ELR (cell line): ENCODE measurements at places on chromosomes 16 and 17.

DNA sequence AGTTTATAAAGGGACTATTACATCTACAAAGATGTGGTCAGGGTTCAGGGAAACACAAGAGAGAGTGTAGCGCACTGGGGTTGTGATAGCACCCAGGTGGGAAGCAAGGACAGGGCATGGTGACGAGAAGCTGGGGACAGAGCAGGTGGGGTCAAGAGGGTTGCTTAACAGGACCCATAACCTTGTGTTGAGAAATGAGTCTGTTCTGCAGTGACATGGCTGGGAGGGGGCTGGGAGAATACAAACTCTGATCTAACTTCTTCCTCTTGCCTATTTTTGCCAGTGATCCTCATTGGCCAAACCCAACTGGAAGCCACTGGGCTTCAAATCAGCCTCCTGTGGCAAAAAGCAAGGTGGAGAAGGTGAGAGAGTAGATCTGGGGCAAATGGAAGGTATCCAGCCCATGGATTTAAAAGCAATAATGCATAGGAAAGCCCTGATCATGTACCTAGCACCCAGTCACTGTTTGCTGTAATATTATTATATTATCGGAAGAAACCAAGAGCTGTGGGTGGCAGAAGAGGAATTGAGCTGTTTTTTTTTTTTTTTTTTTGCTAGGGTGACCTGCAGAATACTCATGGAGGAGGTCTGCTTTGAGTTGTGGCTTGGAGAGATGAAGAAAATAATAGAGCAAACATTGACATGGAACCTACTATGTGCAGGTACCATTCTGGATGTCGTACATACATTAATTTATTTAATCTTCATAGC lies 76.9 kb upstream of the ZFHX3 start:
- DNase-seq: no peak

DNA sequence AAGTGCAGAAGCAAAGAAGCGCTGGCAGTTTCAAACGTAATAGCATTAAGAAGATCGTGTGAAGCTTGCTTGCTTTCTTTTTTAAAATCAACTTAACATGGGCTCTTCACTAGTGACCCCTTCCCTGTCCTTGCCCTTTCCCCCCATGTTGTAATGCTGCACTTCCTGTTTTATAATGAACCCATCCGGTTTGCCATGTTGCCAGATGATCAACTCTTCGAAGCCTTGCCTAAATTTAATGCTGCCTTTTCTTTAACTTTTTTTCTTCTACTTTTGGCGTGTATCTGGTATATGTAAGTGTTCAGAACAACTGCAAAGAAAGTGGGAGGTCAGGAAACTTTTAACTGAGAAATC lies 17.4 kb upstream of the RAB11FIP4 start:
- DNase-seq: no peak

GRCh38 chr17:81534157-81535006 lies 6.2 kb downstream of the FSCN2 start:
- peak; percentile 39 for DNase-seq

DNA sequence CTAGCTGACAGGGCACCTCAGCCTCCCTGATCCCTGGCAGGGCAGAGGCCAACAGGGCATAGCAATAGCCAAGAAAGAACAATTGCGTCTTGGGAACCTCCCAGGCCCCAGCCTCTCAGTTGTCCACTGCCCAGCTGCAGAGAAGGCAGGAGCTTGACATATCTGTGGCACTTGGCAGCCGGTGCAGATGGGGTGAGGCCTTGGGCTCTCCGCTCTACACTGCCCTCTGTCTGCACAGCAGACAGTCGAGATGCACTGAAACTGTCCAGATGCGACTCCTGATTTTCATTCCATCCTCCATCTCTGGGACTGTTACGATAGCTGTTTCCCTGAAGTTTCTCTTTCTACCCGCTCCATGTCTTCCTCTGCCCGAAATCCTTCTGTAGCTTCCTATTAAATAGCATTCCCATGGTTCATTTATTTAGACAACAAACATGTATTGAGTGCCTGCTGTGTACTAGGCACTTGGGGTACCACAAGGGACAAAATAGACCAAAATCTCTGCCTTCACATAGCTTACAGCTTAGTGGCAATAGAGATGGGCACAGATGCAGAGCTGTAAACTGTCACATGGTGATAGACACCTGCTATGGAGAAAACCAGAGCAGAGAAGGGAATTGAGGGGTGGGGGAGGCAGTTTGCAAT lies 3.3 kb downstream of the POLR3E start:
- peak; percentile 55 for DNase-seq

GRCh38 chr16:53643474-53643873 lies 60.2 kb downstream of the RPGRIP1L start:
- DNase-seq: no peak

DNA sequence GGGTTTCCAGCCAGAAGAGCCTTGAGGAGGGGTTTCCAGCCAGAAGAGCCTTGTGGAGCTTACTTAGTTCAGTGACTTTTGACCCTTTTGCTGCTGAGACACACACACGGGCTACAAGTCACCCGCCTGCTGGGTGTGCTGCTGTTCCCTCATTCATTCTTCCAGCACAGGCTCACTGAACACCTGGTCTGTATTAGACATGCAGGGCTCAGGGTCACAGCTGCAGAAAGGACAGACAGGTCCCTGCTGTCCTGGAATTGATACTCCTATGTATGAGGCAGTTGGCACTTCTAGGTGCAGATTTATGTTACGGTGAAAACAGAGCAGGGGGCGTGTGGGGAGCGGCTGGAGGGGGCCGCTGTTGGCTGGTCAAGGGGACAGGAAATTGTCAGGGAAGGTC lies 6.8 kb downstream of the CACNG4 start:
- no peak for DNase-seq

DNA sequence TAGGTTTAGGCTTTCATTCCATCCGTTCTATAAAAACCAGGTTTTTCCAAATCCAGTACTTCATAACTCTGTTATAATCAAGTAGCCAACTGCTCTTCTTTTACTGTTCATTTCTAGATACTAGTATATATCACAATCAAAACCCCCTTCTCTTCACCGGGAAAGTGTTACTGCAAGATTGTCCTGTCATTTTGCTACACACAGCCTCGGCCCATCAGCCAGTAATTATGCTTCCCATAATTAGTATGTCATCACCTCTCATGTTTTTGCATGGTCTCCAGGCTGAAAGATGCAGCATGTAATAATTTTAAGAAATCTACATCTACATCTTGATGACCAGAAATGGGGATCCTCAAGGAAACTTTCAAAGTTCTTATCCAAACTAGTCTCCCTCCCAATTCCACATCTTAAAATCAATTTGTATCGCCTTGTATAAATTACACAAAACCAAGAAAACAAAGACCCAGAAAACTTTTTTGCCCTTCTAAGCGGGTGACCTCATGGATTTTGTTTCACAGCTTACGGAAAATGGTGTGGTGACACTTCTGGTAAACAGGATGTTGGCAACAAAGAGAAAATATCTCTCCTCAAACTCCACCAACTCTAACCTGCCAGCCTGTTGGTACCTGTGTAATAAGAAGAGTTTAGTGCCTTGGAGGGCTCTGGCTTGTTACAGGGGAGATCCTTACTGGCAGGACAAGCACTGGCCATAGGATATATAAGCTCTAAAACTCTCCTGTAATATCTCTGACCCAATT lies 9.3 kb downstream of the TACO1 start:
- no peak for DNase-seq

- DNase-seq: peak; percentile 96
These were observed 134.2 kb downstream of the MGAT5B start for GRCh38 chr17:77002103-77003045.

DNA sequence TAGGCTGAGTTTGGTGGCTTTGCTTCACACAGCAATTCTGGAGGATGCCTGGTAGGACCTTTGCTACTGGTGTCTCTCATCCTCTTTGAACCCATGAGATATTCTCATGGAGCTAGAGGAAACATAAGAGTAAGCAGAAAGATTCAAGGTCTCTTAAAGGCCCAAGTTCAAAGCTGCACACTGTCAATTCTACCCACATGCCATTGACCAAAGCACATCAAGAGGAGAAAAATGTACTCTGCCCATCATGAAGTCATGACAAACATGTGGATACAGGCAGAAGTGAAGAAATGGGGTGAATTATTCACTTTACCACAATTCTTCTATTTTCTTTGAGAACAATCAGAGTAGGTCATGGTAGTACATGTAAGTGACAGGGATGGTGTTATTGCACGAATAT lies 13.1 kb downstream of the SKA2 start:
- no peak for DNase-seq

GRCh38 chr17:2905269-2905668 lies 109.0 kb downstream of the RAP1GAP2 start:
- no peak for DNase-seq

- peak; percentile 63 for DNase-seq
These were observed 791 bp upstream of the SUPT4H1 start for GRCh38 chr17:58352596-58353388.

DNA sequence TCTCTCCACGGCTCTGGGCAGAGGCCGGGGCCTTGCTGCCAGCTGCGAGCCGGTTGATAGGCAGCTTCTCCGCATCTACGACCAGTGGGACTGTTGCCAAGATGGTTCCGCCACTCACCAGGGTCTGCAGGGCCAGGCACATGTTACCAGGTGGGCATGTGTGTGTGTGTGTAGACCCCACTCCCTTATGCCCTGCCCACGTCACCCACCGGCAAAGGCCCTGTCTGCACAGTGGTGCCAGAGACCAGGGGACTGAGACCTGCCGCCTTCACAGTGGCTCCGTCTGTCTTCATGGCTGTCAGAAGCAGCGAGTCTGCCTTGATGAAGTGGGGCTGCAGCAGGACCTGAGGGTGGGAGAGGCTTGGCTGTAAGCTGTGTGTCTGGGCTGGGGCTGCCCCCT lies 17.7 kb downstream of the SREBF1 start:
- no peak for DNase-seq

DNA sequence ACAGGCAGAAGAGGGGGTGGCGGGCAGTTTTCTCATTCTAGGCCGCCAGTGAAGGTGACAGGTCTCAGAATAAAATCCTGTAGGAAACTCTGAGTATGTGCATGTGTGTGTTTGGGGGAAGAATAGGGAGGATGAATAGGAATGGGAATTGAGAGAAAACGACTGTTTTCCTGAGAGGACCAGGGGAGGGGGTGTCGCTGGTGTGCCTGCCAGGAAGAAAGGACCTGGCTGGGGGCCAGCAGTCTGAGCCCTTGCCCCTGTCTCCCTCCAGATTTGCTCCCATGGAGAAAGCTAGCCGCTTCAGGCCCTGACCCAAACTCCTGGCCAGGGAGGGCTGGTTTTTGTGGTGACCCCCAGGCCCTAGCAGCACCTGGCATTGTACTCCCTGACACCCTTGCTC lies 14.4 kb downstream of the C17orf50 start:
- no peak for DNase-seq

GRCh38 chr16:381789-382717 lies at the start of gene PGAP6:
Gene PGAP6 (minus strand): TSS chr16:381978. CDS start chr16:381821, 157 bp downstream.
- DNase-seq: peak; percentile 68

GRCh38 chr16:66267292-66268014 lies 99.0 kb upstream of the CDH5 start:
- DNase-seq: no peak

- DNase-seq: no peak
These were observed 14.7 kb downstream of the HIGD1B start for GRCh38 chr17:44862278-44862914.

DNA sequence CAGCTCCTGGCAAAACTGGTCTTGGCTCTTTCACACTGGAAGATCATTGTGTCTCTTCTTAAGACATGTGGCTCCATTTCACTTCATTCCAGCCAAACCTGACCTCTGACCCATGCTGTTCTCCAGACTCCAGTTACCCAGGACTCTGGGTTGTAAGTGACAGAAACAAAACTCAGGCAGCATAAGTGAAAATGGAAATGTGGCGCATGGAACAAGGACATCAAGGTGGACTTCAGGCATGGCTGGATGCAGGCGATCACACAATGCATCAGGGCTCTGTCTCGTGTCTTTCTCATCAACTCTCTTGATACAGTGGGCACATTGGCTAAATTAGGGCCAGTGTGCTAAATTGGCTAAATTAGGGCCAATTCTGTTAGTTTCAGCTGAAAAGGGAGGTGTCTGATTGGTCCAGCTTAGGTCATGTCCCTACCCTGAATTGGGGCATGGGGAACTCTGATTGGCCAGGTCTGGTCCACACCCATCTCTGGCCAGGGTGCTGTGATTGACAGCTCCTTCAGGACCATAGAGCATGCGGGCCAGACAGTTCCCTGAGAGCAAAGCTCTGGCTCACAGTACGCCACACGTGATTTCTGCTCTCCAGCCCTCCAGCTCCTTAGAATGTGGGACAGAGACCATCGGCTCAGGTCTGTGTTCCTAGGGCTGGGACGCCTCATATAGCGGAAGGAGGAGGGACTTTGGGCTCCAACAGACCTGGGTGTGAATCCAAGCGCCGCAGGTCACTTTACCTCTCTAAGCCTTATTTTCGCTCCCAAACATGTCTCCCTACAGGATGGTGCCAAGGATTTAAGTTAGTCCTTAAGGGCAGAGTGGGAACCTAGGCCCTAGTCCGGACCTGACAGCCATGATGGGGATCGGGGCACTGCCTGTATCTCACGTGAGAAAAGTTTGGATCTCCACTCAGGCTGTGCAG lies 17.5 kb downstream of the SOCS1 start:
- no peak for DNase-seq

DNA sequence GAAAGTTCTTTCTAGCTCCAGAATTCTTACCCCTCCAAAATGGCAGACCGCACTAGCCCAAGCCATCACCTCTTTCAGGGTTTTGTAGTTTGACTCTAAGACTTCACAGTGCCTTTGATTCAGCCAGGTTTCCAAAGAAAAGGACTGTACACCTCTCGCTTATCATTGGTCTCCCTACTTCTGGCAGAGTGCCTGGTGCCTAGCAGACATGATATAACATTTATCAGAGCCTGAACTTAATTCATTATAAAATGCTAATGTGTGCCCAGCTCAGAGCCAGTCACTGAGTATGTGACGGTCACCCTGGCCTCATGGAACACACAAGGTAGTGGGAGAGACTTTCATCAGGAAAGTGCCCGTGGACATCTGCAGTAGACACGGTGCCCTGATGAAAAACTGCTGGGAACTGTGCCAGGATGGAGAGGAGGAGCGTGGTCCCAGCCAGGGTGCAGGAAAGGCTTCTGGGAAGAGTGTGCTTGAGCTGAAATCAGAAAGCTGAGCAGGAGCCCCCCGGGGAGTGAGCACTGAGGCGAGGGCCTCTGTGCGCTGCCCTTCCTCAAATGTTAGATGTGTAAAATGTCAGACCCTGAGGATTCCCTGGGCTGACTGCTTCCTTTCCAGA lies 34.3 kb upstream of the LGALS9 start:
- DNase-seq: no peak

- DNase-seq: no peak
These were observed 5.7 kb downstream of the C16orf86 start for GRCh38 chr16:67672306-67672705.

- DNase-seq: no peak
These were observed 32.9 kb downstream of the BAHCC1 start for GRCh38 chr17:81428121-81428515.

- DNase-seq: no peak
These were observed 2.7 kb downstream of the CCL8 start for GRCh38 chr17:34321964-34322363.

GRCh38 chr17:78474614-78475146 lies 96.2 kb downstream of the PGS1 start:
- no peak for DNase-seq

DNA sequence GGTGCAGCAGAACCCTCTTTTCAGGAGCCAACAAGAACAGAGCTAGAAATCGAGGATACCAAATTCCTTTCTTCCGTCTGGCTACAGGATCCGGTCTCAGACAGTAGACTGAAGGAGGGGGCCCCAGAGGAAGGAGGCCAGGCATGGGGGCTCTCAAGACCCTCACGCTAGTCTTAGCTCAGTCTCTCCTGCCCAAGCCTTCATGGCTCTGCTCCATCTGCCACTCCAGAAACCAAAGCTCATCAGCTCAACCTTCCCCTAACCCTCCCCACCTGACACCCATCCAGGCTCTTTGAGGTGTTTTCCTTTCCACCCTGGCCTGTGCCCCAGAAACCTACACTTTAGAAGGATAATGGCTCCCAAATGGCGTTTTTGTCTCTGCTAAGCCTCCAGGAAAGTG lies 6.2 kb upstream of the TMEM92 start:
- DNase-seq: no peak
